ENCODE measurements at places on chromosomes 16 and 17.

DNA sequence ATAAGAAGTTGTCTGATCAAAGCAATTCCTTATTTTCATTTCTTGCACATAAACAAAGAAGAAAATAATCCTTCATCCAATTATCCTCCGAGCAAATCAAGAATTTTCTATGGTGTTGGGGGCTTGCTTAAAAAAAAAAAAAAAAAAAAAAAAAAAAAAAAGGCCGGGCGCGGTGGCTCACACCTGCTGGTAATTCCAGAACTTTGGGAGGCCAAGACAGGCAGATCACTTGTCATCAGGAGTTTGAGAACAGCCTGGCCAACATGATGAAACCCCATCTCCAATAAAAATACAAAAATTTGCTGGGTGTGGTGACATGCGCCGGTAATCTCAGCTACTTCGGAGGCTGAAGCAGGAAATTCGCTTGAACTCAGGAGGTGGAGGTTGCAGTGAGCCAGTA lies 19.3 kb downstream of the CNP start:
- DNase-seq, result no peak

DNA sequence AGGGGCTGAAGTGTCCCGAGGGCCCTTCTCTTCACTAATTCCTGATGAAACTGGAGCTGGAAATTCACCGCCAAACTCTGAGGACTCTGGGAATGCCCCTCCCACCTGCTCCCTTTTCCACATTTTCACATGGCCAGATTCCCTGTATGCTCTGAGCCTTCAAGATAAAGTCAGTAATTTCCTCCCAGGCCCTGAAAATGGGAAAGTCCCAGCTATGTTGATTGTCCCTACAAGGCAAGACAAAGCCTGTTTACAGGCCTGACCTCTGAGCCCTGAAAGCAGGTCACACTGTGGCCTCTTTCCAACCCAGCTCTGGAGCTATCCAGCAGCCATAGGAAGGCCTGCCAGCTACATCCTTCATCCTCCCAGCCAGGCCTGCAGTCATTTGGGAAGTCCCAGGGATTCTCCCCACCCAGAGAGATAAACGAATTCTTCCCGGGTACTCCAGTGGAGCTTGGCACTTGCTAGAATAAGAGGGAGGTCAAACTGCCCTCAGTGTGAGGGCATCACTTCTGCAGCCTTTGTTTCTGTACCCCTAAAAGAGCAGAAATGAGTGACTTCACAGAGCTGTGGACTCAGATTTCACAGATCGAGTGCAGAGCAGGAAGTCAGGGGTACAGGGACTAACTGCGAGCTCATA lies 19.6 kb upstream of the CCL2 start:
- DNase-seq, result no peak

GRCh38 chr16:17770104-17770503 lies 299.3 kb upstream of the XYLT1 start:
- no peak for DNase-seq

GRCh38 chr17:43550754-43551153 lies 4.6 kb upstream of the ETV4 start:
- no peak for DNase-seq

DNA sequence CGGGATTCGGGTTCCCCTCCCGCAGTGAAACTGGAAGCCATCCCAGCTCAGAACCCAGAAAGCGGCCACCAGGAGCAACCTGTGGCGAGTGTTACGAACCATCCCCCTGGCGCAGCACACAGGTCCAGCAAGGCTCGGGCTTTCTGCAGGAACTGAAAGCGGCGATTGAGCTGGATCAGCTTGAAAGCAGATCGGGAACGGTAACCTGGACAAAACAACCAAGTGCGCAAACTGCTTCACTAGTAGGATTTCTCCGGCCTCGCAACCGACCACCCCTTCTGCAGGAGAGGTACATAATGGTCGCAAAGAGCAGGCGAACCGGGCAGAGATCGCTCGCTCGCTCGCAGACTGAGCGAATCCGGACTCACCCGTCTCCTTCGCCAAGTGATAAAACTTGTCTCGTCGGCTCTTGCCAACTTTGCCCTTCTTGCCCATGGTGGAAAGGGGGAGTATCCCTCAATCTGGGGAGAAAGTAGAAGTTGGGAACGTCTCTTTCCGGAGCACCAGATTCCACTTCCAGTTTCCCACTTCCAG lies 696 bp upstream of the PSMC5 start:
- DNase-seq, result no peak

GRCh38 chr16:49639739-49640431 lies 216.0 kb downstream of the ZNF423 start:
- peak; percentile 80 for DNase-seq

DNA sequence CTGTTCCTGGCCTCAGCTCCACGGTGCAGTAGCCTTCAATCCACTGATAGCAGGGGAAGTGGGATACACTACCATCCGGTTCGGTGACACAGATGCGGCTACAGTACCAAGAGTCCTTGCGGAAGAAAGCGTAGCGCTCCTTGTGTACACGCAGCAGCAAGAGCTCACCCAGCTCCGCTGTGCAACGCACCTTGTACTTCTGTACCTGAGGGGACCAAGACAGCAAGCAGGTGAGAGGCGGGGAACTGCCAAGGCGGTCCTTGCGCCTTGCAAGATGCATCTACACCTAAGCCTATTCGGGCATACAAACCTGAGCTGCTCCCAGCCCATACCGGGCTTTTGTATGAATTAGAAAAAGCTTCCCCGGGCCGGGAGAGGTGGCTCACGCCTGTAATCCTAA lies 1.5 kb downstream of the ALOXE3 start:
- DNase-seq, result no peak

DNA sequence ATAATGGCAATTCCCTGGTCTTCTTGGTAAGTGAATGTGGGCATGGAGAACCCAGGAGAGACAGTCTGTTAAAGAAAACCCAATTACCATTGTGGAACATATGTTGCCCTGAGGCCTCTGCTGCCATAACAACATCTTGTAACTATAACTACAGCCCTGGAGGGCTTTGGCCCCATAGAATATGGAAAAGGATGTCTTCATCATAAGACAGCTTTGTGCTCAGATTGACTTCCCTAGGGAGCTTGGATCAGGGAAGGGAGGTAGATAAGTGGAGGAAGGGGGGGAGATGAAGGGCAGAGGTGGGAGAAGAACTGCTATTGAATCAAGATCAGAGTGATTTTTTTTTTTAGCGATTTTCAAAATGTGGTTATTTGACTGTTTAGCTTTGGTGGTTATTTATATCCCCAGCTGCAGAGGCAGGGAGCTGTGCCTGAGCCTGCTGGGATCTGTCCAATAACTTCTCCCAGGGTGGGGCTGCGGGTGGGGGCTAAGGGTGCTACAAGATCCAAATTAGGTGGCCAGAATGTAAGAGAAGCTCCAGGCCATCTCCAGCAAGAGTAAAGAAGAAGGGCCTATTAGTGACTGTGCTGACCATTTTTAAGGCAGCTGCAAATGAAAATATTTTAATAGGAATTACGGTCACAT lies 5.3 kb upstream of the KAT7 start:
- no peak for DNase-seq

GRCh38 chr16:85200471-85201278 lies 88.4 kb upstream of the CIBAR2 start:
- no peak for DNase-seq

GRCh38 chr17:36017799-36018198 lies at the start of gene CCL23:
TSS of gene CCL23 (minus strand) at chr17:36017972. CDS start at chr17:36017897, 75 bp downstream.
- no peak for DNase-seq

GRCh38 chr17:41547921-41548843 lies 20.1 kb upstream of the KRT19 start:
- peak; percentile 98 for DNase-seq

DNA sequence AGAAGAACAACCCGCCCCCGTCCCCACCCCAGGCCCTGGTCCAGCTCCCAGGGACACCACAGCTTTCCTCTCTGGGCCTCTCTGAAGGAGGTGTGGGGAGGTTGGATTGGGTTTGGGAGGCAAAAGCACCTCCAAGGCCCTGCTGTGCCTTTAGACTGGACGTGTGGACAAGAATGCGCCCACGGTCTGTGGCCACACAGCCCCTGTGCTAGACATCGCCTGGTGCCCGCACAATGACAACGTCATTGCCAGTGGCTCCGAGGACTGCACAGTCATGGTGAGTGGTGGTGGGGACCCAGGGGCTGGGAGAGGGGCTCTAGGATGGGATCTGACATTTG lies 3.0 kb downstream of the CORO1A start:
- DNase-seq, result no peak

GRCh38 chr17:74211141-74211911 lies 2.0 kb upstream of the TTYH2 start:
- DNase-seq, result no peak

GRCh38 chr17:17279316-17279715 lies 1.7 kb downstream of the COPS3 start:
- DNase-seq, result no peak

GRCh38 chr16:11743308-11744074 lies 834 bp upstream of the TXNDC11 start:
- DNase-seq, result peak; percentile 23

DNA sequence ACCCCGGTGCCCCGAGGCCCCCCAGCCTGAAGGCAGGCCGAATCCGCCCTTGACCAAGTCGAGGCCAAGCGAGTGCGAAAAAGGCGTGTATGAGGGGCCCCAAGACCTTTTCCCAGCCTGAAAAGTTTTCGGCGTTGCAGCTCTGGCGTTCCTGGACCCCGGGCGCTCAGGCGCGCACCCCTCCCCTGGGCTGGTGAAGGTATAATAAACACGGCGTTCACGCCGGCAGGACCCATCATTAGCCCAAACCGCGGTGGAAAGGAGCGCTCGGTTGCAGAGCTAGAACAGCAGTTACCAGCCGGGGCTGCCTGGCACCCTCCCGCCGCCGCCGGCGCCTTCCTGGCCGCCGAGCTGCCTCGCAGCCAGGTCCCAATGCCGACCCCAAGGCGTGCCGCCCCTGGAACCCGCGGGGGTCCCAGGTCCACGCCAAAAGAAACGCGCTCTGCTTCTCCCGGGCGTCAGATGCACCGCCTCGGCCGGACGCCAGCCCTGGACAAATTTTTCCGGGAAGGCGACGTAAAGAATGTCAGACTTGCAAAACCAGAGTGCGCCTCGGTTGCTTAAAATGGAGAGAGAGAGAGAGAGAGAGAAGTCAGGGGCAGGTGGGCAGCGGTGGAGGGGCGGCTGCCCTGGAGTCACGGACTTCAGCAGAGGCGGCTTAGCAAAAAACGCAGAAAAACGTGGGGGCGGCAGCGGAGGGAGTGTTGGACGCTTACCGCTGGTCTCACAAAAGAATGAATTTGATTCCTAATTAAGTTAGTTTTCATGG lies 11.5 kb upstream of the FOXF1 start:
- peak; percentile 16 for DNase-seq

- DNase-seq, result peak; percentile 90
Measured at GRCh38 chr16:57764341-57765159, 29.0 kb downstream of the KATNB1 start.

DNA sequence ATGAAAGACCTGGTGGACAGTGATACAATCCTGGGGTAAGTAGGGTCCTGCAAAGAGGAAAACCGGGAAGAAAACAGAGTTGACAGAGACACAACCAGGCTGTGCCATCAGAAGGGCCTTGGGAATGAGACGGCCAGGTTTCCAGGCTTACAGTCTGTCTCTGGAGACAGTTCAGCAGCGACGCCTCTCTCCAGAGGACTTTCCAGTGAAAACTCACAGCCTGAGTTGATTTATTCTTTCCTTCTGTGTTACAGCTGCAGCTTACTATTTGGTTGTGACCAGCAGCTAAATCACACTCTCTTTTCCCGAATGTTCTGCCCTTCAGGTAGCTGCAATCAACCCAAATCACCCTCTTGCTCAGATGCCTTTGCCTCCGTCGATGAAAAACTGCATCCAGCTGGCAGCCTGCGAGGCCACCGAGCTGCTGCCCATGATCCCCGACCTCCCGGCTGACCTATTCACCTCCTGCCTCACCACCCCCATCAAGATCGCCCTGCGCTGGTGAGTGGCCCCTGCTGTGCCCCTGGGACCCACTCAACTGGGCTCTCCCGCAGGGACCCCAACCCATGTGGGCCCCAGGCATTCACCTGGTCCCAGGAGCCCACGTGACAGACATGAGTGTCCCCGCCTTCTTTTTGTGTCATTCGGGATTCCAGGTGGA lies 209.2 kb downstream of the RPTOR start:
- DNase-seq, result no peak

DNA sequence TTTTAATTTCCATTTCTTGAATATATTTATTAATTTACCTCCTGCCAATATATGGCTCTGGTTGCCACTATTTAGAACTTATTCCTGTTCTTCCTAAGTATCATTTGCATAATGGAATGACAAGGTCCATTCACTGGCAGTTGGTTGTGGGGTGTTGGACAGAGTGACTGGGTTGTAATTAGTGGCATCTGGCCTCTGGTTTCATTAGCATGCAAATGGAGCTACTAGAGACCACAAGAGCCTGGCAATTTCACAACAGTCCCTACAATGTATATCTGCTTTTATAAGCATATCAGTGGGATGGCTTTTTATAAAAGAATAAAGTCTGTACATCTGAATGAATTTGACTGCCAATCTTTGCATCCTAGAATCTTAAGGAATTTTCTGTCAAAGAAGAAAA lies 1030.9 kb upstream of the CDH8 start:
- no peak for DNase-seq

All from fibroblast of skin of scalp (primary cell).